Effector memory CD4-positive, alpha-beta T cell (primary cell): ENCODE measurements at places on chromosomes 5 and 9.
A peak's percentile ranks its signal among the peaks of the same experiment; 100 is the strongest.

GRCh38 chr5:27700526-27700925, 662.1 kb upstream of the CDH9 start:
- no peaks in the 10 kb centered on the region for H3K27me3 ChIP-seq
- H3K4me1 ChIP-seq: no peaks in the 10 kb centered on the region
- DNase-seq: no peak
- H3K27ac ChIP-seq: no peak overlapping the region
- no peak overlapping the region for H3K4me3 ChIP-seq

- H3K27ac ChIP-seq: no peak overlapping the region
- no peaks in the 10 kb centered on the region for H3K27me3 ChIP-seq
- no peaks in the 10 kb centered on the region for H3K4me1 ChIP-seq
- no peak for DNase-seq
- no peak overlapping the region for H3K4me3 ChIP-seq
These were observed 599.3 kb upstream of the TLE4 start for GRCh38 chr9:78972303-78972999.

DNA sequence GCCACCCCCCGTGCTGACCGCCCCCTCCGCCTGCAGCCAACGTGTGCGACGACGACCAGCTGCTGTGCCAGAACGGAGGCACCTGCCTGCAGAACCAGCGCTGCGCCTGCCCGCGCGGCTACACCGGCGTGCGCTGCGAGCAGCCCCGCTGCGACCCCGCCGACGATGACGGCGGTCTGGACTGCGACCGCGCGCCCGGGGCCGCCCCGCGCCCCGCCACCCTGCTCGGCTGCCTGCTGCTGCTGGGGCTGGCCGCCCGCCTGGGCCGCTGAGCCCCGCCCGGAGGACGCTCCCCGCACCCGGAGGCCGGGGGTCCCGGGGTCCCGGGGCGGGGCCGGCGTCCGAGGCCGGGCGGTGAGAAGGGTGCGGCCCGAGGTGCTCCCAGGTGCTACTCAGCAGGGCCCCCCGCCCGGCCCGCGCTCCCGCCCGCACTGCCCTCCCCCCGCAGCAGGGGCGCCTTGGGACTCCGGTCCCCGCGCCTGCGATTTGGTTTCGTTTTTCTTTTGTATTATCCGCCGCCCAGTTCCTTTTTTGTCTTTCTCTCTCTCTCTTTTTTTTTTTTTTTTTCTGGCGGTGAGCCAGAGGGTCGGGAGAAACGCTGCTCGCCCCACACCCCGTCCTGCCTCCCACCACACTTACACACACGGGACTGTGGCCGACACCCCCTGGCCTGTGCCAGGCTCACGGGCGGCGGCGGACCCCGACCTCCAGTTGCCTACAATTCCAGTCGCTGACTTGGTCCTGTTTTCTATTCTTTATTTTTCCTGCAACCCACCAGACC, 80.2 kb downstream of the NTNG2 start:
- H3K4me3 ChIP-seq: peak overlapping the region; percentile 89
- H3K36me3 ChIP-seq: no peaks in the 10 kb centered on the region
- peak; percentile 27 for DNase-seq
- peak overlapping the region; percentile 16 for H3K27ac ChIP-seq
- no peaks in the 10 kb centered on the region for H3K27me3 ChIP-seq

- no peaks in the 10 kb centered on the region for H3K27me3 ChIP-seq
- no peaks in the 10 kb centered on the region for H3K36me3 ChIP-seq
- H3K4me3 ChIP-seq: no peak overlapping the region
- no peak overlapping the region for H3K27ac ChIP-seq
- DNase-seq: no peak
- H3K4me1 ChIP-seq: peaks cover 2% of the 10 kb centered on the region
These were observed 113.4 kb upstream of the ALDH1B1 start for GRCh38 chr9:38278931-38279679.

GRCh38 chr9:115649991-115650472, 503.6 kb upstream of the PAPPA start:
- H3K4me3 ChIP-seq: no peak overlapping the region
- no peaks in the 10 kb centered on the region for H3K27me3 ChIP-seq
- H3K4me1 ChIP-seq: no peaks in the 10 kb centered on the region
- no peaks in the 10 kb centered on the region for H3K36me3 ChIP-seq
- no peak overlapping the region for H3K27ac ChIP-seq

GRCh38 chr5:62614355-62614754, 35.7 kb downstream of the LRRC70 start:
- no peaks in the 10 kb centered on the region for H3K27me3 ChIP-seq
- no peak for DNase-seq
- no peaks in the 10 kb centered on the region for H3K4me1 ChIP-seq
- no peaks in the 10 kb centered on the region for H3K36me3 ChIP-seq

DNA sequence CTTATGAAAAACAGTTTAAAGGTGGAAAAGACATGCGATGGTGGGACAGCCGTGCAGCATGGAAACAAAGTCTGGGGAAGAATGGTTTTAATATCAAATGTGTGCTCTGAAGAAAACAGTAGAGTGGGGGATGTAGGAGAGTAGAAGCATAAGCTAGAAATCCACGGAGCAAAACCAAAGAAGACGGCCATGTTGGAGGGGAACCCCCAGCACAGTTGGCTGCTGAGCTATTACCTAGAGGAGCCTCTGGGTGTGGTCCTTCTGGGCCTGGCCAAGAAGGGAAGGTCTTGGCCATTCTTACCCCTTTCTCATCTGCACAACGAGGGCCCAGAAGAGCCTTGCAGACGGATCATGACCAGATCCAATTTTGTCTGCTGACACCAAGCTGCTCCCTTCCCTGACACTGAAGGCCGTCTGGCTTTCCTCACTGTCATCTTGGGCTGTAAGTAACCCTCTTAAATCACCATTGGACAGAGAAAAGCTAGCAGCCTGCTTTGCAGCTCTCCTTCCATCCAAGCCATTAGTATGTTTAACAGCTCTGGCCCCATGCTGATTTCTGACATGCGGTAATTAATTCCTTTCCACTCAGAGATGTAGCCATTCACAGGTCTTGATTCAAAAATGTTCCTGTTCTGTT, 189.5 kb downstream of the SEC61B start:
- no peaks in the 10 kb centered on the region for H3K36me3 ChIP-seq
- DNase-seq: no peak
- H3K27ac ChIP-seq: no peak overlapping the region
- no peaks in the 10 kb centered on the region for H3K27me3 ChIP-seq
- no peak overlapping the region for H3K4me3 ChIP-seq
- H3K4me1 ChIP-seq: no peaks in the 10 kb centered on the region

DNA sequence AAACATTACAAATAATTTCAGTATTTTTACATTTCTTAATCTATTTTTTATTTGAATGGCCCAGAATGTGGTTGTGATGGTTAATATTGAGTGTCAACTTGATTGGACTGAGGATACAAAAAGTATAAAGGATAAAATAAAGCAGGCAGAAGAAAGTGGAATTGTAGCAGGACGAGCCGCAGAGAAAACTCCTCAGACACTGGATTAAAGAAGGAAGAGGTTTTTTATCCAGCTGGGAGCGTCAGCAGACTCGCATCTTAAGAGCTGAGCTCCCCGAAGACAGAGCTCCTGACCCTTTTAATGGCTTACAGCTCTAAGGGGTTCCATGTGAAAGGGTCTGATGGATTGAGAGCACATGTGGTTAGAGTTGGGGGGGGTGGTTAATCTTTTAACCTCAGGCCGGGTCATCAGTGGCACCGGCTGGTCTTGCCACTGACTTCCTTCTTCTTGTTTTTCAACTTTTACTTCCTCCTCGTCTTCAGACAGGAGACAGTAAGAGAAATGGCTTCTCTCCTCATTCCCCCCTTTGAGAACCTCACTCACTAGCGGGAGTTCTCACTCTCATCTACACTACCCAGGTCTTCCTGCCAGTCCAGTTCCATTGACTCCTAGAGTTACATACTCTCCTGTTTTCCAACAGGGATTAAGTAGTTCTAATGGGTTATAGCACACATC, 80.0 kb downstream of the TMEM161B start:
- H3K36me3 ChIP-seq: peaks cover under 1% of the 10 kb centered on the region
- no peaks in the 10 kb centered on the region for H3K4me1 ChIP-seq
- no peaks in the 10 kb centered on the region for H3K27me3 ChIP-seq
- no peak overlapping the region for H3K27ac ChIP-seq
- H3K4me3 ChIP-seq: no peak overlapping the region

DNA sequence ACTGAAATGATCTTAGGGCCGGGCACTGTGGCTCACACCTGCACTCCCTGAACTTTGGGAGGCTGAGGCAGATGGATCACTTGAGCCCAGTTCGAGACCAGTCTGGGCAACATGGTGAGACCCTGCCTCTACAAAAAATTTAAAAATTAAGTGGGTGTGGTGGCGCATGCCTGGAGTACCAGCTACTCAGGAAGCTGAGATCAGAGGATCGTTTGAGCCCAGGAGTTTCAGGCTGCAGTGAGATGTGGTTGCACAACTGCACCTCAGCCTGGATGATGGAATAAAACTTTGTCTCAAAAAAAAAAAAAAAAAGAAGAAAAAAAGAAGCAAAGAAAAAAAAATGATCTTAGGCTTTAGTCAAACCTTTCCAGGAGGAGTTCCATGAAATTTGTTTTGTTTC, 41.8 kb downstream of the MEF2C start:
- no peaks in the 10 kb centered on the region for H3K27me3 ChIP-seq
- no peak for DNase-seq
- no peak overlapping the region for H3K4me3 ChIP-seq

DNA sequence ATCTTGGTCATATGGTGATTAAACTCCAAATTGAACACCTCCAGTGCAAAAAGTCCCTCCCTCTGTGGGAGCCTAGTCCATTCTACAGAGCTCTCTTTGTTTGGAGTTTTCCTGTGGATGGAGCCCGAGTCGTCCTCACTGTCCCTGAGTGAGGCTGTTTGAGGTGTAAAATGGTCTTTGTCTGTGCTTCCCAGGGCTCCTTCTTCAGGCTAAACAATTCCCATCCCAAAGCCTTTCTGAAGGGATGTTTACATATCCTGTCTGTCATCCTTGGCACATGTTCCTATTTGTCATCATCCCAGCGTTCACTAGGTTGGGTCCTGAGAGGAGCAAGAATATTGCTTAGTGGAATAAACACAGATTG, 68.9 kb downstream of the COL27A1 start:
- H3K27ac ChIP-seq: no peak overlapping the region
- DNase-seq: no peak
- no peaks in the 10 kb centered on the region for H3K27me3 ChIP-seq
- H3K4me3 ChIP-seq: no peak overlapping the region
- H3K36me3 ChIP-seq: no peaks in the 10 kb centered on the region

DNA sequence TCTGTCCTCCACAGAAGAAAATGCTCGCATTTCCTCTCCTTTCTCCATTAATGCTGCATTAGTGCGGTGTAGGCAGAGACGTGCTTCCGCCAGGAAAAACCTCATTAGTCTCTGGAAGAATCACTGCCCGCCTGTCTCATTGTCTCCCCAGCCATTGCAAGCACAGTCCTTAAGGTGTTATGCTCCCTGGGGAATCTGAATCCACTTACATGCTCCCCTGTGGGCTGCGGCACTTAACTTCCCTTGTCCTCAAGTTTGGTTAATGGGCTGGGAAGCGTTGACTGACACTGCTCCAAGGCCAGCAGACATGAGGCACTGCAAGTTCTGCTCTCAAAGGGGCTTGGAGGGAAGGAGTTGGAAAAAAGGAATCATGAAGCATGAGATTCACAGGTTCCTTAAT, 41.6 kb downstream of the TARS1 start:
- H3K4me1 ChIP-seq: no peaks in the 10 kb centered on the region
- H3K27me3 ChIP-seq: no peaks in the 10 kb centered on the region
- DNase-seq: no peak
- no peak overlapping the region for H3K27ac ChIP-seq
- H3K36me3 ChIP-seq: no peaks in the 10 kb centered on the region
- no peak overlapping the region for H3K4me3 ChIP-seq

GRCh38 chr5:139960723-139961383, 82.2 kb downstream of the NRG2 start:
- H3K4me3 ChIP-seq: no peak overlapping the region
- no peak overlapping the region for H3K27ac ChIP-seq
- H3K36me3 ChIP-seq: no peaks in the 10 kb centered on the region
- no peak for DNase-seq
- H3K27me3 ChIP-seq: no peaks in the 10 kb centered on the region

GRCh38 chr9:133180953-133181352, 17.2 kb upstream of the GBGT1 start:
- no peak overlapping the region for H3K4me3 ChIP-seq
- H3K36me3 ChIP-seq: no peaks in the 10 kb centered on the region
- no peak overlapping the region for H3K27ac ChIP-seq
- H3K4me1 ChIP-seq: no peaks in the 10 kb centered on the region
- DNase-seq: no peak
